Stimulated activated CD8-positive, alpha-beta memory T cell treated with anti-CD3 and anti-CD28 coated beads, Interleukin-7, amount 100 ng/mL, for 1 hour (primary cell): ENCODE measurements at places on chromosomes 7 and 10.

- DNase-seq: no peak
Measured at GRCh38 chr10:70139151-70139996, 6.7 kb upstream of the AIFM2 start.

DNA sequence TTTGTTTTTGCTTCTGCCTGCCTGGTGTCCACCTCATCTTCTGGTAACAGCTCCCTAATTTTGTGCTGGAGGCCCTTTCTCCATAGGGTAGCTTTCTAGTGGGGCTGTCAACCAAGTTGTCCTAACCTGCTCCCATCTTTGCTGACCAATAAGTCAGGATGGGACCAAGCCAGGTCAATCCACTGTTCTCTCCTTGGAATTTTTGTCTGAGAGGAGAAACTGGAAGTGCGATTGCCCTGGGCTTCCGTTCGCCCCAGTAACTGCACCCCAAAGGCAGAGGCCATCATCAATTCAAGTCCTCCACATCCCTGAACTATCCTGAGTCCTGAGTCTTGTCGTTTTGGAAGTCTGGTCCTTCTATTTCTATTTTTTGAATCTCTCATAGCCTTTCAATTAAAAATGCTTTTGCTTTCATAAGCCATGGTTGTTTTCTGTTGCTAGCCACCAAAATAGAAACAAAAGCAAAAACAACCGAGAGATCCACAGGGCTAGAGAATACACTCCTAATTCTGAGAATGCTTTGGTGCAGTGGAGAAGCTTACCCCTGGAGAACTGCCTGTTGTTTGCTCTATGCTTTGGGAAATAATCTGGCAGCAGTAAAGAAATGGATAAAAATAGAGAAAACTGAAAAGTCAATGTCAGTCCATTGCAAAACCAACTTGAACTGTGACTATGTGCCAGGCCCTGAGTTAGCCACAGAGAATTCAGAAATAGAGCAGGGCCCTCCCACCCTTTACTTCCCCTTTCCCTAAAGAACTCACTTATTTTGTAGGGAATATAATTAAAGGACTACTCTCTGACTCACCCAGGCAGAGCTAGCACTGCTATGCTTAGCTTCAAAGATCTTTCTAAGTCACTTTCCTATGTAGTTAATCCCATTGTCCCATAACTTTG, 368.1 kb downstream of the CXCL12 start:
- DNase-seq: no peak

- DNase-seq: no peak
Measured at GRCh38 chr7:24902931-24903330, 77.0 kb downstream of the OSBPL3 start.

DNA sequence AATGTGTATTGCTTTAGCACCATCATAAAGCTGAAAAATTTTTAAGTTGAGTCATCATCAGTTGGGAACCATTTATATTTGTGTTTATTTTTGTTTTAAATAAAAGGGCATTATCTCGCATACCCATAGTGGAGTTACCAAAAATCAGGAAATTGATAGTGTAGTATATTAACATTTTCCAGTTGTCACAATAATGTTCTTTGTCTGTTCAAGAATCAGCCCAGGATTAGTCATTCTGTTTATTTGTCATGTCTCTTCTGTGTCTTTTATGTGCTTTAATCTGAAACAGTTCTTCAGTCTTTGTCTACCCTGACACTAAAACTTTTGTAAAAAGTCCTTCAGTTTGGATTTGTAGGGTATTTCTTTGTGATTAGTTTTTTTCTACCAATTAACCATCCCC, 827.8 kb upstream of the ZWINT start:
- DNase-seq: no peak

DNA sequence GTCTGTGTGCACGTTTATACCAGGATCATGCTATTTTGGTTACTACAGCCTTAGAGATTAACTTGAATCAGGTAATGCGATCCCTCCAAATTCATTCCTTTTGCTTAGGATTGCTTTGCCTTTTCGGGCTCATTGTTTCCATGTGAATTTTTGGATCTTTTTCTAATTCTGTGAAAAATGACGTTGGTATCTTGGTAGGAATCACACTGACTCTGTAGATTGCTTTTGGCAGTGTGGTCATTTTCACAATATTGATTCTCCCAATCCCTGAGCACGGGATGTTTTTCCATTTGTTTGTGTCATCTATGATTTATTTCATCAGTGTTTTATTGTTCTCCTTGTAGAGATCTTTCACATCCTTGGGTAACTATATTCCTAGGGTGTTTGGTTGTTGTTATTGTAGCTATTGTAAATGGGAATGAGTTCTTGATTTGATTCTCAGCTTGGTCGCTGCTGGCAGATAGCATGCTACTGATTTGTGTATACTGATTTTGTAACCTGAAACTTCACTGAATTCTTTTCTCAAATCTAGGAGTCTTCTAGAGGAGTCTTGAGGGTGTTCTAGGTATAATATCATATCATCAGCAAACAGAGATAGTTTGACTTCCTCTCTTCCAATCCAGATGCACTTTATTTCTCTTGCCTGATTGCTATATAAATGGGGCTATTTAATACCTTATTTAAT, 18.2 kb downstream of the SNX8 start:
- DNase-seq: no peak

GRCh38 chr7:29076631-29077030, 69.7 kb downstream of the CPVL start:
- DNase-seq: no peak

GRCh38 chr10:4307910-4308309, 518.1 kb upstream of the AKR1E2 start:
- DNase-seq: no peak

DNA sequence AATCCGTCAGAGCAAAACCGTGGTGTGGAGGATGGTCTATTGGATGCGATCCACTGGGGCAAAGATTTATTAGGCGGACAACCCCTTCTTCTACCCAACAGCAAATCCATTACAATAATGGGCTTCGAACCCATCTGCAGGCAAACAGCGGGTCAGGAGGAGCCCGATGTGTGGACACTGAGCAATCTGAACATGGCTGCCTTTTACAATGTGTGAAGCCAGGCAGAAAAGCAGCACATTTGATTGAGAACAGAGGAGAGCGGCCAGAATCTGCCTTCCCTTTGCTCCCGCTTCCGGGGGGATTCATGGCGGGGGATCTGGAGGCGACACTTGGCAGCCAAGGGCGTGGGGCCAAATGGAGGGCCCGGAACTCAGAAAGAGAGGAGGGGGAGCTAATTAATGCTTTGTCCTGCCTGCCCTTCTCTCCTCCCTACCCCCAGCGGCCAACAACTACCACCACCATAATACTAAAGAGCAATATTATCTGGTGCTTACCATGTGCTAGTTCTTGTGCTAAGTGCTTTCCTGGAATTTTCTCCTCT, 133.0 kb downstream of the EMX2 start:
- no peak for DNase-seq

DNA sequence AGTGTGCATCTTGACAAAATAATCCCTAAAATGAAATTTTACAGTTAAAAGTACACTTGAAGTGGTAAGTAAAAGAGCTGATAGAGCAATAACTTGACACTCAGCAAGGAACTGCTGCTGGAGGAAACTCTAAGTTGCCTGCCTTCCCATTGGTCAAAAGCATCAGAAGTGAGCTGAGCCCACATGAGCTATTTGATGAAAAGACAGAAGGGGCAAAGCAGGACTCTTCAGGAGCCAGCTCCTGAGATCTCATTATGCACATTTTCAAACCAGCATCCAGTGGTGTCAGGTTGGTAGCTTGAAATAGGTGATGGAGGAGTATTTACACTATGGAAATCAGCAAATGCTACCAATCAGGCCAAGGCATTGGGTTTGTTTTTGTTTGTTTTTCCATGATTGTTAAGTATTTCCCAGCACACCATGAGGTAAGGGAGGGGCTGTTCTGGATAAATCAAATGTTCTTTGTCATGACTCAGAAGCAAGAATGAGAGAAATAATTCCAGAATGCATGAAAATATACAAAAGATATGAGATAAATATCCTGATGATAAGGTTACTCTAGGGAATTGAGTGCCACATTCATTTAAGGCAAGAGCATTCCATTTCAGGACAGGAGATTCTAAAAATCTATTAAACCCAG, 316.6 kb downstream of the SNX13 start:
- DNase-seq: no peak

DNA sequence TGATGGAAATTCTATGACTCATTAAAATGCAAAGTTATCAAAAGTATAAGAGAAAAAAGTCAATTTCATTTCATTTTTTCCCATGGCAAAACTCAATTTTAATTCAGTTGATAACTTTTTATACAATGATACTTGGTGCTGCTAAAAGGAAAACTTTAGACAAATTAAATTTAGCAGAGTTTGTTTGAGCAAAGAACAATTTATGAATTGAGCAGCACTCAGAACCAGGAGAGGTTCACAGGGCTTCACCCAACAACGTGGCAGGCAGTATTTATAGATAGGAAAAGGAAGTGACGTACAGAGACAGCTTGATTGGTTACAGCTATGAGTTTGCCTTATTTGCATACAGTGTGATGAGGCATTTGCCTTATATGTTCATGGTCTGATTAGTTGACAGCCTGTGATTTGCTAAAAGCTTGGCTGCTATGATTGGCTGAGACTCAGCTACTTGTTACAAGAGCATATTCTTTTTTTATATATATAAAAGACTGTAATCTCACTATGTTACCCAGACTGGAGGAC, 157.2 kb upstream of the CELF2 start:
- no peak for DNase-seq

DNA sequence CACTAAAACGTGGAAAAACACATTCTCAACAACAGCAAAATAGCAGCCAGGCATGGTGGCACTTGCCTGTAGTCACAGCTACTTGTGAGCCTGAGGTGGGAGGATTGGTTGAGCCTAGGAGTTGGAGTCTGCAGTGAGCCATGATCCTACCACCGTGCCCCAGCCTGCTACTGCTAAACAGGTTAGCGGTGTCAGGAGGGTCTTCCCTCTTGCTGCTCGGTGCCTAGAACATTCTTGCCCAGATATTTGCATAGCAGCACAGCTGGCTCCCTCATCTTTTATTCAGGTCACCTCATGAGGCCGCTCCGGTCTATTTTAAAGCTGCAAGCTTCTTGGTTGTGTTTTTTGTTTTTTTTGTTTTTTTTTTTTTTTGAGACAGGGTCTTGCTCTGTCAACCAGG, 2.9 kb upstream of the RABGEF1 start:
- no peak for DNase-seq

- DNase-seq: no peak
Measured at GRCh38 chr7:127786184-127786583, 134.2 kb downstream of the SND1 start.

- DNase-seq: no peak
Measured at GRCh38 chr7:35676211-35676610, 18.7 kb downstream of the HERPUD2 start.

DNA sequence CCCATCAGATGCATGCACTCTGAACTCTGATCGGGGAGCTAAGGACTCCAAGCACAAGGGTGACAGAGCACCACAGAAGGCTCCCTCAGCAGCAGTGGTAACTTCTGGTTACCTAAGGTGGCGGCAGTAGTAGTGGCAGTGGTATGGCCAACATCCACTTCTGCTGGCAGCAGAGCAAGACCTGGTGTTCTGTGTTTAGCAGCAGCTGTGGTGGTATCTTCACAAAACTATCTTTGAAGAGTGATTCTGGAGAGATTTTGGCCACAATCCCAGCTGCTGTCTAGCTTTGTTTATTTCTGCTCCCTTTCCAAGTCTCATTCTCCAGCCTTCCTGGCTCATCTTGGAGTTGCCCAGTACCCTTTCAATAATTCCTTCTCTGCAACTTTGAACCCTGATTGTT, 102.4 kb upstream of the LRGUK start:
- no peak for DNase-seq

DNA sequence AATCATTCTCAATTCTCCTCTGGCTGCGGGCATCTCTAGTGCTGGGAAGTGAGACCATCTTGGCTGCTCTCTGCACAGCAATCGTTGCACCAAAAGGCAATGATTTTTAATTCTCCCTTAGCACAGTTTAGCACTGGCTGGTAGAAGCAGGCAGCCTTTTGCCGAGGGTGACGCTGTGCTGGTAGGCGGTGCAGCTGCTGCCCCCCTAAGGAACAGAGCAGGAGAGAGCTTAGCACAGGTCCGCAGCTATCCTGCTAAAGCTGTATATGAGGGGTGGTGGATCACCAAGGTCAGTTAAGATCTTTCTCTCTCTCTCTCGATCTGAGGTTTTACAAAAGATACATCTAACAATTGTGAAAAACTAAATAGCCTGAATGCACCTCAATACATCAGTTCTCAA, 390.1 kb downstream of the GATA3 start:
- peak; percentile 12 for DNase-seq

DNA sequence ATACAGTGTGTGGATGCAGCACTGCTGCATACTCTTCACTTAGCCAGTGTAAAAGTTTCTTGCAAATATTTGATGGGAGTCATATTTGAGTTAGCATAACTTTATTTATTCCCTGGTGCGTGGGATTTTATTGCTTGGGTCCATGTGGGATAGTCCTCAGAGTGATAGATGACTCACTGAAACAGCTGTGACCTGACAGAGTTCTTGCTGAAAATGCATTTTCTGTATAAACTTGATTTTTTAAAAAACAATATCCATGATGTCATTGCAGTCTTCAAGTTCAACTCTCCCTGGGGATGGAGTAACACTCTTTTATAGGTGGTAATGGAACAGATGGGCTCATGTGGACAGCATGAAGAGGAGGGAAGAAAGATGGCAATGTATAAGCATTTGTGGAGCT, 310.0 kb downstream of the PPP1R3A start:
- no peak for DNase-seq

GRCh38 chr10:33234831-33235237, 99.6 kb downstream of the NRP1 start:
- no peak for DNase-seq

DNA sequence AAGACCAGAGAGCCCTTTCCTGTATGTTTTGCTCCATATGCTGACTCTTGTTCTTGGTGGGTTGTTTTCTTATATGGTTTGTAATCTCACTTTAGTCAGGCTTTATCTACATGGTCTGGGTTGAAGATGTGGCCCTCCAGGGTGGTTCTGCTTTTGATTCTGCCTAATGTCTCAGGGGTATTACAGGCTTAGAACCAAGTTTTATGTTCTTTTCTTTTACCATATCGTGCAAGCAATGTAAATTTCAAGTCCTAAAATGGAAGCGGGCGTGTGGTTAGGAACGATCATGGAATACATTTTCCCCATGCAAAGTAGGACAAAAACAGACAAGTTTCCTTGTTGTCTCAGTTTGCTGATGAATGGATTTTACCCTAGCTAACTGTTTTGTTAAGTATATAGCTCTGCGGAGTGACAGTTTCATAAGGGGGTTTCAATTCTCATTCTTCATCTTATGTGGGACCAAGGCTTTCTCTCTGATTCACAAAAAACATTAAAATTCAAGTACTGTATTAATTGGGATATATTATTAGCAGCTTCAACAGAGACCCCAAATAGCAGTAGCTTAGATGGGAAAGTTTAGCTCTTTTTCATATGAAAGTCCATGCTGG, 58.7 kb downstream of the MTURN start:
- DNase-seq: no peak

DNA sequence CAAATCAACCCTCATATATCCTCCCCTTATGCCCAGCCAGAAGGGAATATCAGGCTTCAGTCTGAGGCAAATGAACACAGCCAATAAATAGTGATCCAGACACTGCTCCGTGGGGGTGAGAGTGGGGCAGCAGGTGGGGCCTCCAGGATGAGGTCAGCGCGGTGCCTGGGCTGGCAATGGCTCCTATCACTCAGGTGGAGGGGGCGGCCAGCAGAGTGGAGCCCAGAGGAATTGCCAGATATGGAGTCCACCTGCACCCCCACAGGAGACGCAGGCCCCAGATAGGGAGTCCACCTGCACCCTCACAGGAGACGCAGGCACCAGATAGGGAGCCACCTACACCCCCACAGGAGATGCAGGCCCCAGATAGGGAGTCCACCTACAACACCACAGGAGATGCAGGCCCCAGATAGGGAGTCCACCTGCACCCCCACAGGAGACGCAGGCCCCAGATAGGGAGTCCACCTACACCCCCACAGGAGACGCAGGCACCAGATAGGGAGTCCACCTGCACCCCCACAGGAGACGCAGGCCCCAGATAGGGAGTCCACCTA, 78.0 kb upstream of the PPP2R2D start:
- no peak for DNase-seq
